ENCODE measurements at places on chromosomes 2 and 18. TPM values are rescaled to one million over a fixed set of nuclear protein-coding genes. Genes with fewer than 3 reads are reported as not detected.

- peak; percentile 24 for DNase-seq
Measured at GRCh38 chr2:72630767-72631166, 195.1 kb downstream of the EXOC6B start.

Gene ADD2
- 79.9 TPM for total RNA-seq

Gene PLEKHH2
- 0.29 TPM for total RNA-seq

Gene SERPINB13
- not detected for total RNA-seq

DNA sequence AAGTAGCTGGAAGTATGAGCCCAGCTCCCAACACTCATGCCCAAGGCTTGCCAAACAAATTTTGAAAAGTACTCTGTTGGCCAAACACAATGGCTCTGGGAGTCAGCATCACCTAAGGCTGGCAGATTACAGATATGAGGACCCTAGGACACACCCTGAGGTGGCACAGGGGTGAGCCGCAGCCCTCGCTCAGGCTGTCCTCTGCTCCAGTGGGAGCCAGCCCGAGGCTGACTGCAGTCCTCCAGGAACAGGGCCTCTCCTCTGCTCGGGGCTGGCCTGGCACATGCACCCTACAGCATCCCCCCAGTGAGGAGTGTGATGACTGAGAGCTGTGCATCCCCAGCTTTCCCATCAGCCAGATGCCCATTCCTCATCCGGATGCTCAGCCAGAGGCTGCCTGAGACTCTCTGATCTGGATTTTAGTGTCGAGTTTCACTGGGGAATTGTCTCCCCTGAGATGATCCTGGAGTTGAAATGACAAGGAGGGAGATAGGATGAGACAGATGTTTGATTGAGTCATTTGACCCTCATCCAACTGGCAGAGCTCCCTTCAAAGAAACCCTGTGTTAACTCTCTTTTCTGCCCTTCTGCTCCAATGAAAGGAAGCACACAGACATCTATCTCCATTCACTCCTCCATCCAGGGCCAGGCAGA lies 269.3 kb upstream of the NCKAP5 start:
- peak; percentile 72 for DNase-seq

- no peak for DNase-seq
Measured at GRCh38 chr2:45256867-45257641, 247.8 kb upstream of the SIX2 start.

DNA sequence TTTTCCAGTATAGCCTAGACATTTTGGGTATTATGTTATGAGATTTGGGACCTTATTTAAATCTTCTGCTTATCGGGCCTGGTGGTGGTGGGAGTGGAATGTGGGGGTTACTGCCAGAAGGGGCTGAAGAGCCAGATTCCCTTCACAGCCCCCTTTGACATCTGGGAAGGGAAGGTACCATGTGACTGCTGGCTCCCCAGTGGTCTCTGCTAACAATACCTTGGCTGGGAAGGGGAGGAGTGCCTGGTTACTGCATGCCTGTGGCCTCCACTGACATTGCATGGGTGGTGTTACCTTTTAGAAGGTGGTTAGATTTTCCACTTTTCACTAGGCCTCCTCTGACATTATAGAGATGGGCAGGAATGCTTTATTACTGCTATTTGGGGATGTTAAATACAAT lies 8.0 kb downstream of the ATP9B start:
- DNase-seq, result no peak

- no peak for DNase-seq
Measured at GRCh38 chr2:54673501-54673998, 49.9 kb upstream of the EML6 start.

GRCh38 chr2:204172145-204172600 lies 235.6 kb downstream of the ICOS start:
- no peak for DNase-seq

DNA sequence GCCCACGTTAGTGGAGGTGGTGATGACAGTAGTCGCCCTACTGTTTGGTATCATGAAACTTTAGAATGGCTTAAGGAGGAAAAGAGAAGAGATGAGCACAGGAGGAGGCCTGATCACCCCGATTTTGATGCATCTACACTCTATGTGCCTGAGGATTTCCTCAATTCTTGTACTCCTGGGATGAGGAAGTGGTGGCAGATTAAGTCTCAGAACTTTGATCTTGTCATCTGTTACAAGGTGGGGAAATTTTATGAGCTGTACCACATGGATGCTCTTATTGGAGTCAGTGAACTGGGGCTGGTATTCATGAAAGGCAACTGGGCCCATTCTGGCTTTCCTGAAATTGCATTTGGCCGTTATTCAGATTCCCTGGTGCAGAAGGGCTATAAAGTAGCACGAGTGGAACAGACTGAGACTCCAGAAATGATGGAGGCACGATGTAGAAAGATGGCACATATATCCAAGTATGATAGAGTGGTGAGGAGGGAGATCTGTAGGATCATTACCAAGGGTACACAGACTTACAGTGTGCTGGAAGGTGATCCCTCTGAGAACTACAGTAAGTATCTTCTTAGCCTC lies 16.2 kb downstream of the MSH6 start:
- no peak for DNase-seq

Gene RUFY4
- total RNA-seq, result not detected

Gene INPP1
- 4.5 TPM for total RNA-seq

Gene B4GALT6
- total RNA-seq, result 29.3 TPM

GRCh38 chr18:12741351-12741750 lies 38.5 kb downstream of the PSMG2 start:
- peak; percentile 68 for DNase-seq

Gene TLX2
- total RNA-seq, result not detected

Measured in HT1080 (cell line).